ENCODE measurements at places on chromosomes 4 and X.

- DNase-seq = no peak
Observed at GRCh38 chrX:55159551-55159950, 60.6 kb upstream of the PAGE5 start.

DNA sequence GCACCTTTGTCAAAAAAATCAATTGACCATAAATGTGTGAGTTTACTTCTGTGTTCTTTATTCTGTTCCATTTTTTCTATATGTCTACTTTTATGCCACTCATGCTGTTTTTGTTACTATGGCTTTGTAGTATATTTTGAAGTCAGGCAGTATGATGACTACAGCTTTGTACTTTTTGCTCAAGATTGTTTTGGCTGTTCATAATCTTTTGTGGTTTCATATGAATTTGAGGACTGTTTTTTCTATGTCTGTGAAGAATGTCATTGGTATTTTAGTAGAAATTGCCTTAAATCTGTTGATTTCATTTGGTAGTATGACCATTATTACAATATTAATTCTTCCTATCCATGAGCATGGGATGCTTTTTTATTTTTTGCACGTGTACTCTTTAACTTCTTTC lies 346.8 kb downstream of the PPP3CA start:
- no peak for DNase-seq

DNA sequence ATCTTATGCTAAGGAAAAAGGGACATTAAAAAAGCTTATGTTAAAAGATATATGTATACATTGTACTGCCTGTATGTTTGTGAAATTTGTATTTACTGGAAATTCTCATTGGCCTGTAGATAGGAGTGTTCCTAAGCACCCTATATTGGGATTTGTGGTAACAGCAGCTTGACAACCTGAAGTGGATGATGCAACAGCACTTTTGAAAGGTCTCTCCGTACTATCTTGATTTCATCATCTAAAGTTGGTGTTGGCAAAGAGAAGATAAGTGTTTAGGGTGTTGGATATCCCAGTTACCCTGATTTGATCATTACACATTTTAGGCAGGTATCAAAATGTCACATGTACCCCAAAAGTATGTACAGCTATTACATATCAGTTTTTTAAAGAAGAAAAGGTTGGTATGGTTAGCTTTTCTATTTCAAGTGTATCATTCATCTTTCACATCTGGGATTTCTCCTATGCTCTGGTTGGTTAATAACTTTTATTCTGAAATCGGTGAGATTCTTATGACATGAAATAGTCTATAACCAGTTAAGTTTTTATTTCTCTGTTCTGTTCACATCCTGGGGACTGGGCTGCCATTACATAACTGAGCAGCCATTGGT lies 10.3 kb downstream of the HADH start:
- no peak for DNase-seq

GRCh38 chrX:150768132-150768485 lies 74.9 kb downstream of the MTMR1 start:
- DNase-seq = no peak

- no peak for DNase-seq
Observed at GRCh38 chrX:121254336-121254735, 206.9 kb downstream of the GLUD2 start.

DNA sequence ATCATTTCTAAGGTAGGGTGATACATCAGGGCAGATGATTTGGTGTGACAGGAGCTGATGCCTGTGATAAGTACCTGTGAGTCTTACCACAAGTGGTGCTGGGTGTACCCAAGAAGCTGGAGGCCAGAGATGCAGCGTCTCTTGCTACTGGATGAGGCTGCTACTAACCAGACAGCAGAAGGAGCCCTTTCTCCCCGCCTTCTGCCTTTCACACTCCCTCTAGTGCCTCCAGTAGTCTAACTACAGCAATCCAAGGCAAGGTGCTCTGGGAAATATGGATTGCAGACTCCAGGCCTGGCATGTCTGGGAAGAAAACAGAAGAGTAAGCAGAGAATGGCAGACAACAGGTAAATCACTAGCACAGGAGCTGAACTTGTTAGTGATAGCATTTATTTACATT lies 470.8 kb downstream of the NKX6-1 start:
- DNase-seq = no peak

DNA sequence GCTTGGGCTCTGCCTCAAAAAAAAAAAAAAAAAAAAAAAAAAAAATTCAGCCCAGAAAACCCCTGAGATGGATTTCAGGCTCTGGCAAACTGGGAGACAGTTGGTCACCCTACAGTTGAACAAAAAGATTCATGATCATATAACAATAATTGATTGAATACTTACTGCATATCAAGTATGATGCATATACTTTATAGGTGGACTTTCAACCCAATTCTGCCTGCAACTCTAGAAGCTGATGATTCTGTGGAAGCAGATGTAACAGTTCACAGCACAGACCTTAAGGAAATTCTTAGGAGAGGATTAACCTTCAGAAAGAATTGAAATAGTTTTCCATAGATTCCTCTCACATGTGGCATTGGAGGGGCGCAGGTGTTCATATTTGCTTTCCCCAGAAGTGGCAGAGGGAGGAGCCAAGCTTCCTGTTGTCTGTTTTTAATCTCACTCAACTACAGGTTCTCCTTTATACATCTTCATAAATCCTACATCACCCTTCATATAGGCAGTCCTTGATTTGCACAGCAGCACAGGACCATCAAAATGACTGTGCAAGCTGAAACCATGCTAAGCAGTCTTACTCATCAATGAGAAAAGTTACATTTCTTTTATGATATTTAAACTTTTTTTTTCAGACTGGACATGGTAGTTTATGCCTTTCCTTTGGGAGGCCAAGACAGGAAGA lies 149.4 kb upstream of the KLF3 start:
- no peak for DNase-seq

DNA sequence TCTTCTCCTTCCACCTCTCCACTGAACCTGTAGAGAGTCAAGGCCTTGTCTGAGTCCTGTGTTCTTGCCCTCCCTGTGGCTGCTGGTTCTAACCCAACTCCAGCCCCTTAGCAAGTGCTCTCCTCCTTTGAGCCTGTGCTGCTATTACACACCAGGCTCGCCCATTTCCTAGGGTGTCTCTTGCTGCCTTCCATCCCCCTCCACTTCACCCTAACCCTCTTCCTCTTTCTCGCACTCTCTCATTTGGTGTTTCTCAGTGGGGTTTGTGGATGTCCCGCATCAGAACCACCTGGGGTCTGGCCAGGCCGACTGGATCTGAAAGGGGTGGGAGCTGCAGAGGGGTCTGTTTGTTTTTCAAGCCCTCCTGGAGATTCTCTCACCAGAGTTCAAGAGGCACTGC lies 156.7 kb downstream of the SPRY1 start:
- no peak for DNase-seq

- DNase-seq = no peak
Observed at GRCh38 chr4:15291122-15291521, 136.7 kb upstream of the C1QTNF7 start.

- DNase-seq = no peak
Observed at GRCh38 chr4:136484996-136485395, 1047.3 kb downstream of the PCDH18 start.

GRCh38 chrX:150730719-150731118 lies 37.5 kb downstream of the MTMR1 start:
- DNase-seq = no peak

GRCh38 chr4:148270630-148271029 lies 171.6 kb downstream of the NR3C2 start:
- no peak for DNase-seq

DNA sequence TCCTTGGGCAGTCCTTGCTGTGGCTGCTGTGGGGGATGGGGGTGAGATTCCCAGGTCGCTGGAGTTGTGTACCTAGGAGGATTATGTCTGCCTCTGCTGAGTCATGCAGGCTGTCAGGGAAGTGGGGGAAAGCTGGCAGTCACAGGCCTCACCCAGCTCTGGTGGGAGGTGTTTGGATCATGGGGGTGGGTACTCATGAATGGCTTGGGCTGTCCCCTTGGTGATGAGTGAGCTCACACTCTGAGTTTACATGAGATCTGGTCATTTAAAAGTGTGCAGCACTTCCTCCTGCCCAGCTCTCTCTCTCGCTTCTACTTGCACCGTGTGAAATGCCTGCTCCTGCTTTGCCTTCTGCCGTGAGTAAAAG lies 24.6 kb upstream of the PDLIM3 start:
- DNase-seq = no peak

- no peak for DNase-seq
Observed at GRCh38 chr4:55172694-55173287, 47.4 kb upstream of the KDR start.

DNA sequence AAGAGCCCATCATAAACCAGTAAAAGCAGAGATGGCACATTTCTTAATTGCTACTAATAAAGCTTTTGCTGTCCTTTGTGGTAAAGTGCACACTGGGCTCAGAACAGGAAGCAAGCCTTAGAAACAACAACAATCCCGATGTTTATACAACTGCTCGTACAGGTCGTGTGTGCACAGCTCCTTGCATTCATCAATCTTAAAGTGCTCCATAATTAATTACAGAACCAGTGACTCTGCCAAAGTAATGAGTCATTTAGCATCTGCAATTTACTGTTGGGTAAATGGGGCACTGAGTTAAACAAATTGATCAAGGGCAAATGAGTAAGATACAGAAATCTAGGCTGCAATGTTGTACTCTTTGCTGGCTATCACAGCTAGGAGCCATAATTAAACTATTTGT lies 61.3 kb upstream of the TXK start:
- DNase-seq = no peak

DNA sequence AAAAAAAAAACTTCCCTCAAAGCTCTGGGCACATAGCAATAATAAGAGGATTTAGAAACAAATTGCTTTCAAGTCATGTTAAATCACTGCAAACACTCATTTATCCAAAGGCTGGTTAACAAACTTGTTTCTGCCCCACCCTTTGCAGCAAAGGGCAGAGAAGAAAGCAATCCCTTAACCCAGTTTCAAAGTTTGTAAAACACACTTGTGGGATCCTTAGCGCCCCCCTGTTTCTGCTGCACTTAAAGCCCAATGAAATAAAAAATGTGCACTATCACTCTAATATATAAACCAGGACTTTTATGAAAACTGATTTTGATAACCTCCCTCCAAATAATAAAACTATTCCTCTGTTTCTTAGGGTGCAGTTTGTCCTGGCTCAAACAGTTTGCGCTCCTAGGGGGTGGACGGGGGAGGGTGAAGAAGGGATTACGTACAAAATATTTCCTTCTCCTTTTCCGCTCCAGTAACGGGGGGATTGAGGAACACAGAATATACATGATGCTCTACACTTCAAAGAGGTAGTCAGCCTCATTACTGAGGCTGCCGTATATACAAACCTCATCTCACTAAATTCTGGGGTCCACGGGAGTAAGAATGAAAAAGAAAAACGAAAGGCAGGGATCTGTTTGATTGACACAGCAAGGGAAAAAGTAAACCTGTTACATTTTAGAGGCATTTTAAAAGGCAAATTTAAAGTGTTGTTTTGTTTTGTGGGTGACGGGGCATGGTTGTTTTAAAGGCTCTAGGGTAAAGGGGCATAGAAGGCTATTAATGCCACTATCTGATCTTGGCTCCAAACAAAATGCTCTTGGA lies 3.1 kb upstream of the PCDH10 start:
- no peak for DNase-seq

DNA sequence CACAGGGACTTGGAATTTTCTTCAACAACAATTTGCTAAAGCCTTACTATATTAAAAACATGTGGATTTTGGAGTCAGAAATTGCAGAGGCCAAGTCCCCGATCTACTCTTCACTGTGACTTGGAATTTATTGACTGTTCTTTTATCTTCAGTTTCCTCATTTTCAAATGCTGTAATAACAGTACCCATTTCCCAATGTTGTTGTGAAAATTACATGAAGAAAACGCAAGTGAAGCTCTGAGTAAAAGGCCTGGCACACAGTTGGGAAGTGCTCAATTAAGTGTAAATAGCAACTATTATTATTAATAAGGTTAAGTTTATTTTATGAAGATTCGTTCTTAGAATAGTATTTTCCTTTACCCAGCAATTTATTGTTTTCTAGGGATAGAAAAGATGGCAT lies 15.7 kb downstream of the STBD1 start:
- DNase-seq = no peak

- DNase-seq = peak; percentile 69
Observed at GRCh38 chrX:153649178-153649914, 2.3 kb downstream of the DUSP9 start.

DNA sequence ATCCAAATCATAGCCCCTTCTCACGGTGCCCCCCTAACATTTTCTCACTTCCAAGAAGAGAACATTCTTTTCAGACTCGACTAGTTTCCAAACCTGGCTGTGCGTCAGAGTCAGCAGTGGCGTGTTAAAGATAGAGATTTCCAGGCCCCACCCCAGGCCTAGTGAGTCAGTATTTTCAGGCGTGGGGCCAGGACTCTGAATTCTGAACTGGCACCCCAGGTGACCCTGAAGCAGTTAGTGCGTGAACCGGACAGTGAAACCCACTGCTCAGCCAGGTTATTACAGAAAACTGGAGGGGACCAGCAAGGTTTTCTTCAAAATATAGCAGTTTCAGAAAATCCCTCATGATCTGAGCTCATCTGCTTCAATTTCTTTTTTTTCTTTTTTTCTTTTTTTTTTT lies 35.0 kb upstream of the BCOR start:
- DNase-seq = no peak

- no peak for DNase-seq
Observed at GRCh38 chr4:184342167-184342856, 124.6 kb upstream of the ENPP6 start.

GRCh38 chrX:14832151-14832550 lies 40.7 kb downstream of the FANCB start:
- no peak for DNase-seq

DNA sequence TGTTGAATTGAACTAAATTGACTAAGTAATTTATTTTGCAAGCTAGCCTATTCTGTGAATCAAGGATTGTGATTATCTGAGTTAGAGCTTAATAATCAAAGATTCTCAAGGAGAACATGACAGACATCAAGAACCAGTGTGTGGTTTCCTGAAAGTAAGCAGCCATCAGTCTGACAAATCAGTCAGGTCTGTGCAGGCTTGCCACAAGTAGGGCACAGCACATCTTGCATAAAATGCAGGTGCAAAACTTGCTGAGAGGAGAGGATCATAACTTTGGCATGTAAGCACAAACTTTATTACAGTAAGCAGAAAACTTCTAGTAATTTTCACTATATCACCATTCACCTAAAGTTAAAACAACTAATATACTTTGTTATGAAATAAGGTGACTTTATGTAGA lies 22.5 kb downstream of the FAM241A start:
- DNase-seq = no peak
